ENCODE measurements at places on chromosomes 3 and 15.

GRCh38 chr15:69860921-69861320 lies 236.8 kb downstream of the TLE3 start:
- no peak for DNase-seq

- DNase-seq, result no peak
These were observed 1011.8 kb upstream of the GBE1 start for GRCh38 chr3:82773207-82773606.

DNA sequence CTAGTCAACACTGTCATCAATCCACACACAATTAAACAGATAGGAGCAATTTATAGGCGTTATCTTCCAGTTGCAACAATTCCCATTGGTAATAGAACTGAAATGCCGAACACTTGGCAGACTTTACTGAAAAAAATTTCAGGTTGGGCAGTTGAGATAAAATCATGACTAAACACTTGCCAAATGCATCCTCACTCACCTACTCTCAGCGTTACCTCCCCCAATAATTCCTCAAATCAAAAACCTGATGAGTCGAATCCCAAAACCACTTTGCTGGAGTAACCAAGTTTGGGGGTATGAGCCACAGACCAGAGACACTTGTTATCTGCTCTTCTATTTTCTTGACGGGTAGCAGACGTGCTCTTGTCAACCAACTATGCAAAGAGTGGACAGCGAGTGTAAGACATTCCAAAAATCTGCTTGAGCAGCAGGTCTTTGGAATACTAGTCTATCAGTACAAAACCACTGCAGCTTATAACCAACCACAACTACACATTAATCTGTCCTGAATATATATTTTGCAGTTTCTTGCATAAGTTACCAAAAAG lies 30.3 kb downstream of the PPP1R2 start:
- DNase-seq, result no peak

GRCh38 chr3:3998140-3998922 lies 199.1 kb downstream of the LRRN1 start:
- no peak for DNase-seq

DNA sequence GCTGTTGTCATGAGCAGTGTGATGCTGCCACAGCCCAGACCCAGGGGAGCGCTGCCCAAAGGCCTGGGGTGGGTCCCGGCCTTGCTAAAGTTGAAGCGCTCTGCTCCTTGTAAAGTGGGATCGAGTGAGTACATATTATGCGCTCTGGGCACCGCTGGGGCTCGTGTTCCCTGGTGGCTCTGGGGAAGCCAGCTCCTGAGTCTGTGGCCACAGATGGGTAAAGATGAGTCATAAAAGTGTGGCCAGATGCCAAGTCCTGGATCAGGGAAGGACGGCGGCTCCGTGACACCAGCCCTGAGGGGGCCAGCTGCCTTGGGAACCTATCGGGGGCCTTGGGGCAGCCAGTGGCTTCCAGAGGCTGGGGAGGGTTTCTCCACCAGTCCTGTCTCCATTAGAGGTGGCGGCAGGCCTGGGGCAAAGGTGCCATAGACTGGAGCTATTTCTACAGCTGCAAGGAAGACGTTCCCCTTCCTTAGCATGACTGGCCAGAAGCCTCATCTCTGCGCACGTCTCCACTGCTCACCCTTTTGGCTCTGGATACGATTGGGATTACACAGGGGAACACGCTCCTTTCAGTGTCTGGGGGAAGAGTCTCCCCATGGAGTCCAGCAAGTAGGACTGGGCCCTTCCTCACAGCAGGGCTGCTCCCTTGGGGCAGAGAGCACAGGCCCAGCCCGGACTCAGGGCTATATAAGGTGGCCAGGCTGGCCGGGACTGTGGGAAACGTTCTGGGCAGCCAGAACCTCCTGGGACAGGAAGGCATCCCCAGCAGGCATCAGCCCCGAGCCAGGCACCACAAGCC lies 1.2 kb upstream of the ITIH4 start:
- DNase-seq, result no peak

All from T follicular helper cell (primary cell).